ENCODE measurements at places on chromosomes 16 and 17.

DNA sequence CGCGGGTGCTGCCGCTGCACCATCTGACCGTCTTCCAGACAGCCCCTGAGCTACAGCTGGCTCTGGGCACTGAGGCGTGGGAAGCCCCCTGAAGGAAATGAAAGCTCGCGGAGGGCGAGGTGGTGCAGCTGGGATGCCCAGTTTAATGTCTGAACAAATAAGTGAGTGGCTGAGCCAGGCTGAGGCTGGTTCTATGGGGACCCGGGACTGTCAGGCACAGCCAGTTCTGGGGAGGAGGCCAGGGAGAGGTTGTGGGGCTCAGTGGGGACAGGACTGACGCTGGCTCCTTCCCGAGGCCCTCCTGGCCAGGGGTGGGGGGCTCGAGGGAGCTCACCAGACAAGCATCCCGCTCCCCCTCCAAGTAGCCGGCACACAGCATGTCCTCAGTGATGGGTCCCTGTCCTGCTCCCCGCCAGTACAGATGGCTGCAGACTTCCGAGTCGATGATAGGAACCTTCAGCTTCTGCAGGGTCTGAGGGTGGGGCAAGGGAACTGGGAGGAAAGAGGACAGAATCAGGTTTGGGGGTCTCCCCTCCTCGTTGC lies 4.4 kb downstream of the PRSS22 start:
- DNase-seq, result no peak

DNA sequence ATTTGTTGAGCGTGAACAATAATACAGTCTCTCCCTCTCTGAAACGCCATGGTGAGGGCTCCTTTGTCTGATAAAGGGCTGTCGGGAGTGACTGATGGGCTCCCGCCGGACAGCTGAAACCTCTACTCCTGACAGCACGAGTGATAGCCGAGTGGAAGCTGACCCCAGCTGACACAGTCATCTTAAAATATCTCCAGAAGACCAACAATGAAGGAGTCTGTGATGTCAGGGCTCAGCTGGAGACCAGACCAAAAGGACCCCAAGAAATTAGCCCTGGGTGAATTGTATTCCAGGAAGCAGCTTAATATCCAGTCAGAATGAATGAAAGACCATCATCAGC lies 22.4 kb downstream of the CCDC182 start:
- DNase-seq, result no peak

DNA sequence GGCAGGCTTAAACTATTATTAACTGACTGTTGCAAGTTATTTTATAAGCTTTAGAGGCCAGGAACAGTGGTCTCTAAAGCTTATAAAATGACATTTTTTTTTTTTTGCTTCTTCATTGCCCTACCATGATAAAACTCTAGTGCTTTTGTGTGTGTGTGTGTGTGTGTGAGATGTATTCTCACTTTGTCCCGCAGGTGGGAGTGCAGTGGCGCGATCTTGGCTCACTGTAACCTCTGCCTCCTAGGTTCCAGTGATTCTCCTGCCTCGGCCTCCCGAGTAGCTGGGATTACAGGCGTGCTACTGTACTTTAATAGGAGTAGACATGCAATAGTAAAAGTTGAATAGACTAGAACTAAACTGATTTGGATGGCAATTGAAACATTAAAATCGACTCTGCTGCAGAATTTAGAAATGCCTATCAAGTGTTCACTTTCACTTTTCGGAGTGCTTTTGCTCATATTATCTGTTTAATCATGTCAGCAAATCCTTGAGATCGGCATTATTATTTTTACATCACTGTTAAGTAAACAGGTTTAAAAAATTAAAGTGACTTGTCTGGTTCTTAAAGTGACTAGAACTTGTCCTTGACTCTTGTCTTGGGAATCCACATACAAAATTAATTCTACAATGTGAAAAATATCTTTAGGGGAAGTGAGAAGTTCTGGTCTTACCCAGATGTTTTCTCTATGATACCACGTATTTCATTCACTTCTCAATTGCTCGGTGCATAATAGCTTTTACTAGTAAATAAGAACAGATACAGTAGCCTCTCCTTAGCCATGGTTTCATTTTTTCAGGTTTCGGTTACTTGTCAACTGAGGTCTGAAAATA lies 8.4 kb upstream of the PCTP start:
- DNase-seq, result no peak

DNA sequence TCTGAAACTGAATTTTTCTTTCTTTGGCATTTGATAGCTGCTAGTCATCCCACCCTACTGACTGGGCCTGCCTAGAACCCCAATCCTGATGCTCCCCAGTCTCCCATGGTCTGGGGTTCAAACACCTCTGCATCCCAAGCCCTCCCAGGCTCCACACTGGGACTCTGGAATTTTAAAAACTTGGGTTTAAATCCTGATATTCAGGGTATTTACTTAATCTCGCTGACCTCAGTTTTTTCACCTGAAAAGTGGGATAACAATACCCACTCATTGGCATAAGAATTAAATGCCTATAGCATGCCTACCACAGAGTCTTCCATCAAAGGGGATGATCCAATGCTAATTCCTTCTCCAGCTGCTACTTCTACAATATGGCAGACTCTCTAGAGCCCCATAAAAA lies 264.4 kb downstream of the NPIPA8 start:
- DNase-seq, result no peak

- DNase-seq, result no peak
Observed at GRCh38 chr17:46063241-46063640, 64.2 kb downstream of the STH start.

DNA sequence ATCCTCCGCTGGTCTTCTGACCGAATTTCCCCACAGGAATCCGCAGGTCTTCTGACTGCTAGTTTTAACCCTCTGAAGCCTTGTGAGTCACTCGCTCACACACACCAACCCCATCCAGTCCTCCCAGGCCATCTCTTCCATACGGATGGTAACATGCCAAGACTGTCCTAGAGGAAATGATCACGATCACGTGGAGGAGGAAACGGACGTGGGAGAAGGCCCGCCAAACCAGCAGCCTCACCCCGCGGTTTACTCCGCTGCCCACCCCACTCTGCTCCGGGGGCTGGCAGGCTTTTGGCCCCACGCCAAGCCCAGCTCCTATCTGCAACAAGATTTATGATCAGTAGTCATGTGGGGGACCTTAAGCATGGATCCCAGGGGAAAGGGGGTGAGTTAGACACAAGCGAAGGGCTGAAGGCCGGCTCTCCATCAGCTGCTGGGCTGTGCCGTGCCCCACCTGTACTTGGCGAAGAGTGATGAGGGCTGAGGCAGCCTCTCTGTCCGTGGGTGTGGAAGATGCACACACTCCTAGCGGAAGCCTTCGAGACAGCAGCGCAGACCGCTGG lies 1.5 kb upstream of the FAAP100 start:
- DNase-seq, result no peak

- no peak for DNase-seq
Observed at GRCh38 chr17:49452661-49453060, 38.0 kb upstream of the PHB1 start.

DNA sequence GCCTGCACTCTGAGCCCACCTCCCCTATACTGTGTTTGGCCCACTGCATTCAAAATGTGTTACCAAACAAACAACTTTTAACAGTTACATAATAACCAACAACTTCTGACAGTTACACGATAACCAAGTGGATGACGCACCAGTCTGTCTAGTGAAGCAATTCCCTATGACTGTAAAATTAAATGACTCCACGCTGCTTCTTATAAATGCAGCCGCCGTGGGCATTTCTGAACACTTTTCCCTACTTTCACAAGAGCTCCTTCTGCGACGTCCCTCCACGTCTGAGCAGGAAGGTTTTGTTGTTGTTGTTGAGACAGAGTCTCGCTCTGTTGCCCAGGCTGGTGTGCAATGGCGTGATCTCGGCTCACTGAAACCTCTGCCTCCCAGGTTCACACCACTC lies 27.6 kb downstream of the ZNF276 start:
- no peak for DNase-seq

- no peak for DNase-seq
Observed at GRCh38 chr17:41500131-41500911, 5.1 kb downstream of the KRT13 start.

DNA sequence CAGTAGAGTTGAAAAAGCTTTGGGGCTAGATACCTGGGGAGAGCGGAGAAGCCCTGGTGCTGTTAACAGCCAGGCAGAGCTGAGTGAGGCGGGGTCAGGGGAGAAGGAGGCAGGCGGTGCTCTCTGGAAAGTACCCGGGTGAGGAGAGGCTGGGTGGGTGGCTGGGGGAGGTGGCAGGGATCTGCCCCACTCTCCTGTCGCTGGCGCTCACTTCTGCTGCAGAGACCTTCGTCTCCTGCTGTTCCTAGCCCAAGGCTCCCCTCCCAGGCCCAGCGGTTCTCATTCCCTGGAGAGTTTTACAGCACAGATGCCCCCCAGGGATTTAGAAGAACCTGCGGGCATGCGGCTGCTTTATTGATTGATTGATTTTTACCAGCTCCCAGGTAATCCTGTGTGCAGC lies 302.8 kb downstream of the IRF8 start:
- no peak for DNase-seq

GRCh38 chr17:82890339-82890730 lies 50.5 kb upstream of the ZNF750 start:
- DNase-seq, result no peak

GRCh38 chr17:76458580-76459490 lies 5.9 kb upstream of the UBE2O start:
- peak; percentile 26 for DNase-seq

- no peak for DNase-seq
Observed at GRCh38 chr16:69367980-69368379, 16.4 kb upstream of the TMED6 start.

DNA sequence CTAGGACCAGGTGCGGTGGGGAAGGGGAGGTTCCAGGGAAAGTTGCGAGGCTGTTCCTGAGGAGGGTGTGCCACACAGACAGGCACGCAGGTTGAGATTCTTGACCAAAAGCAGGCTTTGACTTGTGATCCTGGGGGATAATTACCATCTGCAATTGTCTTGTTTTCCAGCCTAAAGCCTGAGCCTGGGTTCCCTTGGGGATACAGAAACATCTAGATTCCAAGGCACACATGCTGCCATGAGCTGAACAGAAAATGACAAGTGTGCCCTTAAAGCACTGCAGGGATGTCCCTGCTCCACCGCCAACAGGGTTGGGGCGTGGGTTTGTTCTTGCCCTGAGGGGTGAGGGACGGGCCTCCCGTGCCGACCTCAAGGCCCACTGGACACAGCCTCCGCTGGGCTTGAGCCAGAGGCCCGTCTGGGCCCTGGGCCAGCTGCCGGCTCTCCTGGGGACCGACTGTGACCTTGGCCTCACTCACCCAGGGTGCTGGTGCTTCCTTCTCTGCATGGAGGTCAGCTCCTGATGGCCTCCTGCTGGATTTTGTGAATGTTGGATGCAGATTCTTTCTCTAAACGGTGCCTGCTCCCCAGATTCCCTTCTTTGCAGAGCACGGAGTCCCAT lies 14.0 kb downstream of the CA5A start:
- DNase-seq, result no peak

DNA sequence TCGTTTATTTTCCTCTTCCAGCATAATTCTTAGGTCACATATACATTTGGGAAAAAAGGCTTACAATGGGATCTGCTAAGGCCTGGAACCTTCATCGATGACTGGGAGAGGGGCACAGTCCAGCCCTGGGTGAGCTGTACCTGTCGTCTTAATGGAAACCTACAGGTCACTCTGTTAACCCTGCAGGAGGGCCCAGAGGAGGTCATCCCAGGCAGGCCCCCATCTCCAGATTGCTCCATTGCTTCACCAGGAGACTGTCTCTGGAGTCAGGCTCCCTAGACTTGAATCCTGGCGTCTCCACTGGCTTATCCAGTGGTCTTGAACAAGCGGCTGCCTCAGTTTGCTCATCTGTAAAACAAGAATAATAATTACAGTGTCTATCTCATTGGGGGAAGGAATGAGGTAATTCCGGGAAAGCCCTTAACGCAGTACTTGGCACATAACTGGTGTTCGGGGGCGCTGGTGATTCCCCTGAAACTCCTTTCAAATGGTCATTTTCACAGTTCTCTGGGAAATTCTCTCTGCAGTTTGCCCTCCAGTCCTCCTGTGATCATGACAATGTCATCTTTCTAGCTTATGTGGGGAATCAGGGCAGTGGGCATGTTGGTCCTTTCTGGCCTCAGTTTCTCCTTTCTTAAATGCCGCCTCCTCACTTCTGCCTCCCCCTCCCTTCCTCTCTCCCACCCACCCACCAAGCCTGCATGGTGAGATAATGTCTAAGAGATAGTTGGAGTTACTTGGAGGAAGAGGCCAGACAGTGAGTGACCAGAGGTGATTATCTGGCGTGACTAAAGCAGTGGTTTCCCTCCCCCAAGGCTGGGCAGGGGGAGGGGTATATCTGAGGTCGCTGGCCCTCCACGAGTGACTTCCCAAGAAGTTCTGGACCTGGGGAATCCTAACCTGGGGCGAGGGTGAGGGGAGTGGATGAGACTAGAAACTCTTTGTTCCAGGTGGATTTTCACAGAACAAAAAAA lies 31.3 kb upstream of the TAC4 start:
- DNase-seq, result no peak

DNA sequence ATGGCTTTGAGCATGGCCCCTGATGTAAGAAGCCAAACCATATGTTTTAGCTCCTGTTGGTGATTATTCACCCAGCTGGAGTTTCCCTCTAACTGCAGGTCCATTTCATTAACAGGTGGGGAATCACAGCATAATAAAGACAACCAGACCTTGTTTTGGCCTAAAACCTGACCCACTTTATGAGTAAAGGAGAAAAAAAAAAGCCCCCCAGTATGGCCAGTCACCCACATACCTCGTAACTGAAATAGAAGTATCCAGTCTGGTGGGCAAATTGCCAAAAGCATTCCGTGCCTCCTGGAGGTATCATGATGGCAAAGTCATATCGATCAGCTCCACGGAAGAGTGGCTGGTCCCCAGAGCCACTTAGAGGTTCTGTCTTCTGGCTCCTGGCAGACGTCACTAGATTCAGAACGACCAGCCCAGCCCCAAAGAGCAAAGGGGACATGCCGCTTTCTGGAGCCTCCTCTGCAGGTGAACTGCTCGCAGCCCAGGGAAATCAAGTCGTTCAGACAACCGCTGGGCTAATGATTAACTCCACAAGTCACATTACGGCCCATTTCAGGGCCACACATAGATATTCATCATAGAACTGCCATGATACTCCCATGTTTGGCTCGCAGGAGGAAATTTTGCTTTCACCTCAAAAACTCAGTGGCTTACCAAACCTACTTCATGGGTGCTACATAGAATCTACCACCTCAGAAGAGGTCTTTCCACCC lies at the start of gene TMED6:
Gene TMED6 (minus strand): TSS at position 478 of the 719 bp plus-strand sequence. CDS start 33 bp downstream, at position 445.
- no peak for DNase-seq

All from activated T-cell treated with anti-CD3 and anti-CD28 coated beads, Interleukin-2, amount 50 U/mL, for 72 hours (primary cell).